ENCODE measurements at places on chromosomes 4 and X.

DNA sequence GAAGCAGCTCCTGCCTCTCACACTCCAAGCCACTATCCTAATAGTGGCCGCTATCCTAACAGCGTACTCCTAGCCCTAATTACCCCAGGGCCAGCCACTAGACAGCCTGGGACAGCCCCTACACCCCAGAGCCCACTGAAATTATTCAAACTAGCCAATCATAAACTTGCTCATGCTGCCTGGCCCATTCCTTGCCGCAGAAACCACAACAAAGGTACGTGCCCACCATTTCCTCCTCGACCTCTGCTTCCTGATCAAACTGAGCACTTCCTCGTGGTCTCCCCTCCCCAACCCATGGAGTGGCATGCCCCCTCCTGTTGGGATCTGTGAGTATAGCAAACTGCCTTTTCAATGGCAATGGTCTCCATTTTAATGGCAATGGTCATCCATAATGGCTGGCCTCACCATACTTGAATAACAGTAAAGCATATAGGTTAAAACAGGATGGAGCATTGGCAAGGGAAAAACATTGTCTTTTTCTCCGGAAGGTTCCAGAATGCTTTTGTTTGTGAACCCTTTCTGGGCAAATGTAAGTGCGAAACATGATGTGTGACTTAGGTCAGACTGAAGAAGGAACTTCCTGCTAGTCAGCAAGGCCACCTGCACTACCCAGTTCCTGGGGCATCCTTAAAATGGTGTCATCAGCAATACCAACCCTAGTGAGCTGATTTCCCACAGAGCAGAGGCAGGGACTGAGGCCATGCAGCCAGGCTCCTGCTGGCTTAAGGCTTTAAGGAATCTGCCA, 107.1 kb upstream of the ATP6AP2 start:
- no peak for DNase-seq

DNA sequence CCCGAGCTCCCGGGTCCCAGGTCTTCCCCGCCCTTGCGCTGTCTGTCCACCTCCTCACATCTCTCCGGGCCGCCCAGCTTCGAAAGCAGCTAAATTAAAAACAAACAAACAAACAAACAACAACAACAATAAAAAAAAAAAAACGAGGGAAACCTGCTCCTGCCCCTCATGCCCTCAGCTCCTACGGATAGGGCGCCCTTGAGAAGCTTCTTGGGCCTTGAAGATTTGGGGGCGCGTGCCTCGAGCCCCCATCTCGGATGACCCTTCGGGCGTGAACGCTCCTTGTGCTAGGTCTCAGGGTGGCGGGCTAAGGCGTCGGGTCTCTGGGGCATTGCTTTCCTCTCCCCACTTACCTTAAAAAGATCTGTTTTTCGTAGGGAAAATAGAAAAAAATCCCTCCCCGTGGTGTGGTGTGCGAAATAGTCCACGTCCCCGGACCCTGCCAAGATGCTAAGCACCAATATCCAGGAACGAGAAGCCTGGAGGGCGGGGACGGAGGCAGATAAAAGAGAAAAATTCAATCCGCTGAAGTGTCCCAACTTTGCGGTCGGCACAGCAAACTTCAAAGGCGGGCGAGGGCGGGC, 603 bp downstream of the NDNF start:
- no peak for DNase-seq

DNA sequence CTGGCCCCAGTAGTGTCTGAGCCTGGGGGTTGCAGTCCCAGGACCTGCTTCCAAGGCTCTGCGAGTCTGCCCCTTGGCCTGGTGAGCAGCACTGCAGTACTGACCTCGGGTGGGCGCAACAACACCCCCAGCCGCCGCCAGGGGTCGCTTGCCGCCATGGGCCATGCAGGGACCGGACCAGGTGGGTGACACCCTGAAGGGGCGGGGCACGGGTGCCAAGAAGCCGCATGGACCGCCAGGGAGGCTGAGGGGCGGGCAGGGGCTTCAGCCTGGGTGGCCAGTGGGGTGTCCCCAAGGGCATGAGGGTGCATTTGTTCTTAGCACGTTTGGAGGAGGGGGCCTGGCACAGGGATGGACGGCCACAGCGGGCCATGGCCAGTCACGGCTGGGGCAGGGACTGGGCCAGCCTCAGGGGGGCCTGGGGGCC, 25.0 kb downstream of the TACC3 start:
- DNase-seq: peak; percentile 56

DNA sequence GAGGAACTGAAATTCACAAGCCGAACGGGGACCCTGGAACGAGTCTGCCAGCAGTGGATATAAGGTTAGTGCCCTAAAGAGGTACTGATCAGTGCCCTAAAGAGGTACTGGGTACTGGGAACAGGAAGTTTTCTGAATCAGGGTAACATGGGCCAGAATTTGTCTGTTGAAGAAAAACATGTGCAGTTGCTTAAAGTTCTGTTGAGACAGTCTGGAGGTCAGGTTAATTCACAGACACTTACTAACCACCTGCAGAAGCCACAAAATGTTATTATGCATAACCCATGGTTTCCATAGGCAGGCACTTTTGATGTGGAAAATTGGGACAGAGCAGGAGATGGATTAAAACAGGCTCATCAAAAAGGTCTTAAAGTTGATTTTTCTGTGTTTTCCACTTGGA, 17.9 kb downstream of the SPIN2B start:
- DNase-seq: no peak

GRCh38 chr4:82661181-82661992, 99.6 kb upstream of the TMEM150C start:
- DNase-seq: no peak

- DNase-seq: no peak
Observed at GRCh38 chr4:145446184-145446583, 35.5 kb upstream of the SMAD1 start.

- DNase-seq: no peak
Observed at GRCh38 chr4:173254646-173255045, 79.5 kb downstream of the HMGB2 start.

- DNase-seq: no peak
Observed at GRCh38 chr4:159160242-159160641, 57.4 kb downstream of the RAPGEF2 start.

DNA sequence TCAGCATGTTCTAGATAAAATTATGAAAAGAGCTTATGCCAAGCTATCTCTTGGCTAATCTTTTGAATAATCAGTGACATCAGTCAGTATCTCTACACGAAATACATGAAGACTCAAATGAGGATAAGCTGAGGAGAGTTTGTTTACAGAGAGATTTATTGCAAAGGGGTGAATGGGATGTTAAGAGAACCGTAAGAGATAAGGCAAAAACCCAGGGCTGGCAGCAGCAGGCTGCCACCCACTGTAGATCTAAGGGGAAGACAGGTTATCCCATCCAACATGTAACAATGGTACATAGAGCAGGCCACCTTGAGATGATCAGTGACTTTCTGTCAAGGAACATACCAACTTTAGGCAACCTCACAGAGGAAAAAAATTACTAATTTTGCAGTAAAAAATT, 432.1 kb upstream of the NR3C2 start:
- no peak for DNase-seq

GRCh38 chr4:168900080-168900479, 110.0 kb downstream of the CBR4 start:
- DNase-seq: no peak

- no peak for DNase-seq
Observed at GRCh38 chrX:5907207-5907606, 321.5 kb downstream of the NLGN4X start.

DNA sequence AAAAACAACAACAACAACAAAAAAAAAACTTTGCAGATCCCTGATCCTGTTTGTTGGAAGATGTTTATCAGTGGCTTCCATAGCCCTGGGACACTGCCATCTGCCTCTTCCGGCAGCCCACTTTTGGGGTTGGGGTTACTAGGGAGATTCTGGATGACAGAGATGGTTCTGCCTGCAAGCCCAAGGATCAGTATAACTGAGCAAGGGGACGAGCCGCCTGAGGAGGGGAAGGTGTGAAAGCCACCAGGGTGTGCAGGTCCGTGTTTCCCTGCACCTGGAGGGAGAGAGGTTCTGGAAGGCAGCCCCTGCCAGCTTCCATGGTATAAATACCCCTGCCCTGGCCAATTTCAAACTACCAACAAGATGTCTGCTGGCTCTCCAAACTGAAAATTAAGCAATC, 41.5 kb downstream of the PPP2R2C start:
- no peak for DNase-seq

- no peak for DNase-seq
Observed at GRCh38 chr4:76055016-76055415, 19.1 kb upstream of the CXCL11 start.

GRCh38 chr4:87365348-87365747, 25.6 kb downstream of the HSD17B11 start:
- DNase-seq: no peak

GRCh38 chr4:114017120-114017917, 37.9 kb upstream of the ARSJ start:
- no peak for DNase-seq

DNA sequence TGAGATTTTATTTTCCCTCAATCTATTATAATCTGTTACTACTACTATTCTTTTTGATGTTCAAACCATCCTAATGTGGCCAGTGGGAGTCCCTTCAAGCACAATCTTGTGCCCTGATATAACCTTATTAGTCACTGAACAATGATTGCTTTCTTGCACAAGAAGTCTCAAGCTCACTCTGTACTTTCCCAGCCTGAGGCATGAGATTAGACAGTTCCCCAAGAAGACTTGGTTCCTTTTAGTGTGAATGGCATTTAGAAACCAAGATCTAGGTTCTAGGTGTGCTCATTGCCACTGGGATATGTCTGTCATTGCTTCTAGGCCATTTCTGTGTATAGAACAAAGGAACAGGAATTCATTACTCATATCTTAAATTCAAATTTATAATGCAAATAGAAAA, 28.0 kb upstream of the RBM41 start:
- no peak for DNase-seq

- no peak for DNase-seq
Observed at GRCh38 chr4:10200869-10201268, 84.3 kb upstream of the WDR1 start.

DNA sequence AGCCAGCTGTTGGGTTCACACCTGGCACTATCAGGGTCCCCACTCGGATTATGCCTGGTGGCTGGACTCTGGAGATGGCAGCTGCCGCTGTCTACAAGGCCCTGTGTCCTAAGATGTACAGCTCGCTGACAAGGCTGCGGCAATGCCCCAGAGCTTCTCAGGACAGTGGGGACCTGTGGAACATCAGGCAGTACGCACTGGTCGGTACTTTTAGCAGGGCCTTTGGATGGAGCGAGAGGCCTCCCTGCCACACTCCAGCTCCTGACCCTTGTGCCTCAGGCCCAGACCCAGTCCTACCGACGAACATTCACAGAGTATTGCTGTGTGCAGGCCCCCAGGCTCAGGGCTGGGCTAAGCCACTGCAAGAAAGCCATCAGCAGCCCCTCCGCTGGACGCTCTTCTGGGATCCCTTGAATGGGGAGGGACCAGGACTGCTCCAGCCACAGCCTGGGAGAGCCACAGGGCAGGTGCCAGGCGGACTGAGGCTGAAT, 45.7 kb upstream of the HMX1 start:
- DNase-seq: no peak

GRCh38 chr4:18536428-18536827, 514.9 kb upstream of the LCORL start:
- no peak for DNase-seq

- no peak for DNase-seq
Observed at GRCh38 chr4:152828122-152828521, 48.4 kb downstream of the ARFIP1 start.

- DNase-seq: no peak
Observed at GRCh38 chrX:132810964-132811712, 147.3 kb downstream of the HS6ST2 start.

DNA sequence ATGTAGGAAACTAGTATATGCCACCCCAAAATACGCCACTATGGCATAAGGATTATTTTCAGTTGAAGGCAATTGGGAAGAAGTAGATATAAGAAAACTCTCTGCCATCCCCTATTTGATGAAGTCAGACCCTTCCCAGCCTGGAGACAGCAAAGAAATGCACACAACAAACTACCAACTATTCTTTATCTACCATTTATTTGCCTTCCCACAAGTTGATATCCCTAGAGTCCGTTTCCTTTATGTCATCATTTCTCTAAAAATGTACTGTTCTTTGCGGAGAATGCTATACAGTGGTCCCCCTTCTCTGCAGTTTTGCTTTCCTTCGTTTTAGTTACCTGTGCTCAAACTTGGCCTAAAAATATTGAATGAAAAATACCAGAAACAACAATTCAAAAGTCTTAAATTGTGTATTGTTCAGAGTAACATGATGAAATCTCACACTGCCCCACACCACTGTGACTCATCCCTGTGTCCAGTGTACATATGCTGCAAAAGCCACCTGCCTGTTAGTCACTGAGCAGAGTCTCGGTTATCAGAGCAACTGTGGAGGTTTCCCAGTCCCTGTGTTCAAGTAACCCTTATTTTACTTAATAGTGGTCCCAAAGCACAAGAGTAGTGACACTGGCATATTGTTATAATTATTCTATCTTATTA, 152.3 kb downstream of the WDFY3 start:
- DNase-seq: no peak

DNA sequence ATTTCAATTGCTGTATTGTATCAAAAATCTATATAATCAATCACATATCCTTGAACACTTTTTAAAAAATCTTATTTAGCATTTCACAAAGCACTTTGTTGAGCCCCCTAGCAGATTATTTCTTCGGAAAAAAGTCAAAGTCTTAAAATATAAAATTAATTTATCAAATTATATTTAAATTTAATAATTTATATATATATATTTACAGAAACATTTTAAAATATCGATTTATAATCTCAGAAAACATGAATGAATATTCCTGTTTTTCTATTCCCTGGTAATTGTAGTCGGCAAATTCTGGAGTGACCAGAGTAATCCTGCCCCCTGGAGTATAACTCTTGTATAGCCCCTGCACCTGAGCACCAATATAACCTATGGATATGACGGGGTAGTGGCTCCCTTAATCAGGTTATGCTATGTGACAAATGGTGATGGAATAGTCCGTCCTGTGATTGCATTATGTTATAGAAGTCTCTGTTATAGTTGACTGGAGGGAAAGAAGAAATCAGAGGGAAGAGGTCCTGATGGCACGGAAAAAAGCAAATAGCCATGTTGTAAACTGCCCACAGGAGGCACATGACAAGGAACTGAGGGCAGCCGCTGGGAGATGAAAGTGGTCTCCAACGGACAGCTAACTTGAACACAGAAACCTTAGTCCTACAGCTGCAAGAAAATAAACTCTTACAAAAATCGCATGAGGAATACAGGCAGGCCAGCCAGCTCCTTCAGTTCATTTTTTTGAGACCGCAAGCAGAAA, 1092.3 kb downstream of the ARAP2 start:
- DNase-seq: no peak

DNA sequence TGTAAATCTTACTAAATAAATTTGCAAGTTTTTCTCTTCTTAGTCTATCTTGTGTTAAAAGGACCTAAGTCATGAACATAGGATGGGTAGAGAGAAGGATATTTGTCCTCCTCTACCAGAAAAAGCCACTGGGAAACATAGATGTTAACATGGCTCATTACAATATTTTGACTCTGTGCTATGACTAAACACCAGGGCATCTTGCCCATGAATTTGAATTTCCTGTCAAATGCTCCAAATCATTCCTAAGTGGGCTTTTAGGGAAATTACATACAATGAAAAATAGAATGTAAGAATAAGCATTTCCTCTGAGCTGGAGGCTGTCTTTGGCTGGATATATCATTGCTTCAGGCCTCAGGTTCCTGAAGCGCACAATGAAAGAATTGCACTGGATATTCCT, 39.1 kb downstream of the ANOS1 start:
- DNase-seq: no peak
